Effector memory CD4-positive, alpha-beta T cell (primary cell): ENCODE measurements at places on chromosomes 16 and 17.
A peak's percentile ranks its signal among the peaks of the same experiment; 100 is the strongest.

DNA sequence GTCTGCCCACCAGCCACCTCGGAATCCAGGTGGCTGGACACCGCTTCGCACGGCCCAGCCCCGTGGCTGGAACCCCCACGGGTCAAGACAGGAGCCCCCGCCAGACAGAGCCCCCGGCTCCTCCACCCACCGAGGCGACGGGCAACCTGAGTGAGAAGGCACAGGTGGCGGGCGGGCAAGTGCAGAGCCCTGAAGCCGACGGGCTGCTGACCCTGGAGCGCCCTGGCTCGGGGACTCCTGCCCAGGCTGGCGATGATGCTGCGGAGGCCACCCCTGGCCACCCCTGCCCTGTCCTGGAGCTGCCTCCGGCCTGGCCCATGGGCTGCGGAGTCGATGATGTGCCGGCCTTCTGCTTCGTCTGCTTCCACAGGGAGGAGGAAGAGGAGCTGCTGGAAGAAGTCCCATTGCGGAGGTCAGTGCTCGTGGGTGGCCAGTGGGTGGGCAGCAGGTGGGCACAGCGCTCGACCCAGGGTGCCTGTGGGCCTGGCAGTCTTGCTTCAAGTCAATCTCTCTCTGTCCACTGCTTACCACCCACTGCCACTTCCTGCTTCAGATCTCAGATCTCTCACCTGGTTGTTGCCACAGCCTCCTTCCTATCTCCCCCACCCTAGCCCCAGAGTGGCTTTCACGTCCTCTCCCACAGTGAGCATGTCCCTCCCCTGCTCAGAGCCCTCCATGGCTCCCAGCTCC, 33.1 kb upstream of the SBK1 start:
- no peak for DNase-seq

GRCh38 chr17:75024686-75025397, 12.4 kb downstream of the MRPL58 start:
- no peak for DNase-seq

DNA sequence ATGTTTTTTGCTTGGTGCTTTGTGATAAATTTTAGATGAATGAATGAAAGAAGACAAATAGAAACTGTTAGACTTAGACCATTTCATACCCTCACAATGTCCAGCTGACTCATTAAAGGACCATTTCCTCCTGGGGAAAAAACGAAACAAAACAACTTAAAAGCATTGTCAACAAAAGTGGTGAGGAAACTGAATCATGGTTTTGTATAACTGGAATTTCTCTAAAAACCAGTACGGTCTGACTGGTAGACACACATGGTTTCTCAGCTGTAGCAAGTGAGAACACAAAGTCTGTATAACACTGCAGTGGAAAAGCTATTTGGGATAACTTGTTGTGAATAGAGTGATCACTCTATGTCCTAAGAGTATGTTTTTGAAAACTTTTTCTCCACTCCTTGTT, 5.3 kb upstream of the DDX52 start:
- no peak for DNase-seq

GRCh38 chr17:81062014-81062780, 27.2 kb downstream of the BAIAP2 start:
- no peak for DNase-seq

- no peak for DNase-seq
These were observed 6.7 kb downstream of the ABCC3 start for GRCh38 chr17:50641357-50641756.

GRCh38 chr17:40612599-40613244, 34.9 kb downstream of the SMARCE1 start:
- peak; percentile 73 for DNase-seq

- no peak for DNase-seq
These were observed 83.7 kb upstream of the SDK2 start for GRCh38 chr17:73727941-73728340.

- DNase-seq = no peak
These were observed 27.0 kb upstream of the NXPH3 start for GRCh38 chr17:49548506-49549310.

DNA sequence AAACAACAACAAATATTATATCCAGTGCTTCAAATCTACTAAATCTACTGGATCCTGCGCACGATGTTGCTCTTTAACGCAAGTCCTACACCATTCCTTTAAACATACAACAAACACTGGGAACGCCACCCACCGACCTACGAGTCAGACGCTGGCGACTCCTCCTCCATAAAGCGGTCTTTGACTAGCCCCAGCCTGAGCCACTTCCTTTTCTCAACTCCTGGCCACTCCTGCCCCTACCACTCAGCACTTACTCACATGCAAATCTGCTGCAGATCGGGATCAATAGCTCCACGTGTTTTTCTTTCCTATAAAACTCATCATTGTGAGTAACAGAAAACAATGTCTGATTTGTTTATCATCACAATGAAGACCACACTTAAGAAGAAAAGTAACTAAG, 32.8 kb upstream of the MNT start:
- no peak for DNase-seq

- DNase-seq = no peak
These were observed 65.5 kb upstream of the HSBP1 start for GRCh38 chr16:83742124-83742899.

GRCh38 chr16:14283786-14284185, 212.7 kb downstream of the MRTFB start:
- DNase-seq = no peak

DNA sequence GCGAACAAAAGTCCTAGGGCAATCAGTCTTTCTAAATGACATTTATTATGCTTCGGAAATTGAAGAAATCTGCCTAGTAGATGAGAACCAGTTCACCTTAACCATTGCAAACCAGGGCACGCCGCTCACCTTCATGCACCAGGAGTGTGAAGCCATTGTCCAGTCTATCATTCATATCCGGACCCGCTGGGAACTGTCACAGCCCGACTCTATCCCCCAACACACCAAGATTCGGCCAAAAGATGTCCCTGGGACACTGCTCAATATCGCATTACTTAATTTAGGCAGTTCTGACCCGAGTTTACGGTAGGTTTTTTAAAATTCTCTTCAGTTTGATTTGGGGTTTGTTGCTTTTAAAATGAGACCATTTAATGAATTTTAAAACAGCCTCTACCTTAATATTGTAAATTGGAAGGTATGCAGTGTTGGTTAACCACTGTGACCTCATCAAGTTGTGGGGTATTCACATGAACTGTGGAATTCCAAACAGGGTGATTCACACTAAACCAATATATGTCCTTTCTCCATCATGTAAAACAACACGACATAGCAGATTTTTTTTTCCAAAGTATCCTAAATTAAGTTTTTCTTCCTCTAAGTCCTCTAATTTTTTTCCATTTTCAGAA, 6.2 kb upstream of the EVI2A start:
- DNase-seq = no peak

- DNase-seq = no peak
These were observed 637 bp downstream of the DHRS11 start for GRCh38 chr17:36592316-36592715.

DNA sequence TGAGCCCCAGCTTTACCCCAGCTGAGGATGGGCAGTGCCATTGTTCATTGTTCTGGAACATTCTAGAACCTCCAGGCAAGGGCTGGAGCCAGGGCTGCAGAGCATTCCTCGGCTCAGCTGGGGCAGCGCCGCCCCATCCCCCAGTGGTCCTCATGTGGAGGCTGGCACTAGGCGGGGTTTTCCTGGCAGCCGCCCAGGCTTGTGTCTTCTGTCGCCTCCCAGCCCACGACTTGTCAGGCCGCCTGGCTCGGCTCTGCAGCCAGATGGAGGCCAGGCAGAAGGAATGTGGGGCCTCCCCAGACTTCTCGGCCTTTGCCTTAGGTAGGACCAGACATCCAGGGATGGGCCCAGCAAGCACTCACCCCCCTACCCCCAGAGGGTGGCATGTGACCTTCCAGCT, at the start of gene TMEM95:
TMEM95 (plus strand) TSS at position 104 of the 400 bp plus-strand sequence; CDS start at position 153, 49 bp downstream.
- DNase-seq = no peak

DNA sequence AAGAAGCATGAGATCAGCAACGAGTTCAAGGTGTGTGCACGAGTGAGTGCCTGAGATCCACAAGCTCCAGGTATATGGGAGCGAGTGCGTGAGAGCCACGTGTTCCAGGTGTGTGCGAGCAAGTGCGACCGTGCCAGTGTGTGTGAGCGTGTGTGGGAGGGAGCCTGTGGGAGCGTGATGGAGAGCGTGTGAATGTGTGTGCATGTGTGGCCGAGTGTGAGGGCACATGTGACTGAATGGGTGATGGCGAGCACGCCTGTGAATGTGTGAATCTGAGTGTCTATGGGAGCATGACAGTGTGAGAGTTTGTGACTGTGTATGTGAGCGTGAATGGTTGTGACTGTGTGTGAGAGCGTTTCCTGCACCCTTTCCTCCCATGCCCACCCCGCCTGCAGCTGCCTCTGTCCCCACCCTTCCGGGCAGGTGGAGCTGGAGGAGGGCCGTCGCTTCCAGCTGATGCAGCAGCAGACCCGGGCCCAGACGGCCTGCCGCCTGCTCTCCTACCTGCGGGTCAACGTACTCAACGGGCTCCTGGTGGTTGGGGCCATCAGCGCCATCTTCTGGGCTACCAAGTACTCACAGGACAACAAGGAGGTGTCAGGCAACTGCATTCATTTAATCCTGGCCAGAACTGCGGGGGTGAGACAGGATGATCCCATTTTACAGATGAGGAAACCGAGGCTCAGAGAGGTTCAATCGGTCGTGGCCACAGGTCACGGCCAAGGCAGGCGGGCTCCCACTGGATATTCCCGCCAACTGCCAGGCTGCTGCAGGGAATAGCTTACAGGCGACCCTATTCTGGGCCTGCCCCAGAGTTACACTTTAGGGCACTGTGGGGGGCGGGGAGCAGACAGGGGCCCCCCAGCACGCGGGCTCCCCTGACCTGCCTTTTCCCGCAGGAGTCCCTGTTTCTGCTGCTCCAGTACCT, 3.7 kb downstream of the TMC8 start:
- peak; percentile 77 for DNase-seq

DNA sequence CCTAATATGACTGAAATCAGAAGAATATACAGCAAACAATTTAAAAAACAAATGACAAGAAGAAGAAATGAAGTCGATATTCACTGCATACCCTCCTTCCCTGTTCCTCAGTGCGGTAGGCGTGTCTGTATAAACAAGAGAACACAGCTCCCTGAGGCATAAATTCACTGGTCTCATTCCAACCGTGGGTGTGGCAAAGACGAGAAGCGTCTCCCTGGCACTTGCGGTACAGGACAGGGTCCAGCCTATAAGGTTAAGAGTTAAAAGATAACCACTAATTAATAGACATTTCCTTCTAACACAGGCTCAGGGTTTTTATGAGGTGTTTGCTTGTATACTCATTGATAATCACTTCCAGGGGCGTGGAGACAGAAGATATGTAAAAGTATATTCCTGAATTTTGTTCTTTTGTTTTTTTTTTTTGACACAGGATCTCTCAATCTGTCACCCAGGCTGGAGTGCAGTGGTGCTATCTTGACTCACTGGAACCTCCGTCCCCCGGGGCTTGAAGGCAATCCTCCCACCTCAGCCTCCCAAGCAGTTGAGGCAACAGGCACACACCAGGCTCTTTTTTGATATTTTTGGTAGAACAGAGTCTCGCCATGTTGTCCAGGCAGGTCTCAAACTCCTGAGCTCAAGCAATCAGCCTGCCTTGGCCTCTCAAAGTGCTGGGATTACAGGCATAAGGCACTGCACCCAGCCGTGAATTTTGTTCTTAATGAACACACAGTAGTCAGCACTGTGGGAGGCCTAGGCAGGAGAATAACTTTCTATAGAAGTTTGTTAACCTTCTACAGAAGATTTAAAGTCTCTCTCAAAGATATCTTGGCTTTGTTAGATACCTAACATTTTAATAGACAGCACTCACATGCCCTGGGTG, 59.1 kb upstream of the CLEC18B start:
- no peak for DNase-seq

DNA sequence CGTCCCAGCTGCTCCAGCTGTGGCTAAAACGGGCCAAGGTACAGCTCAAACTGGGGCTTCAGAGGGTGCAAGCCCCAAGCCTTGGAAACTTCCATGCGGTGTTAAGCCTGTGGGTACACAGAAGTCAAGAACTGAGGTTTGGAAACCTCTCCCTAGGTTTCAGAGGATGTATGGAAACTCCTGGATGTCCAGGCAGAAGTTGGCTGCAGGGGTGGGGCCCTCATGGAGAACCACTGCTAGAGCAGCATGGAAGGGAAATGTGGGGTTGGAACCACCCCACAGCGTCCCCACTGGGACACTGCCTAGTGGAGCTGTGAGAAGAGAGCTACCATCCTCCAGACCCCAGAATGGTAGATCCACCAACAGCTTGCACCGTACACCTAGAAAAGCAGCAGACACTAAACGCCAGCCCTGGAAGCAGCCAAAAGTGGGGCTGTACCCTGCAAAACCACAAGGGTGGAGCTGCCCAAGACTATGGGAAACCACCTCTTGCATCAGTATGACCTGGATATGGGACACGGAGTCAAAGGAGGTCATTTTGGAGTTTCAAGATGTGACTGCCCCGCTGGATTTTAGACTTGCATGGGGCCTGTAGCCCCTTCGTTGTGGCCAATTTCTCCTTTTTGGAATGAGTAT, 2.2 kb downstream of the SDR42E1 start:
- no peak for DNase-seq

DNA sequence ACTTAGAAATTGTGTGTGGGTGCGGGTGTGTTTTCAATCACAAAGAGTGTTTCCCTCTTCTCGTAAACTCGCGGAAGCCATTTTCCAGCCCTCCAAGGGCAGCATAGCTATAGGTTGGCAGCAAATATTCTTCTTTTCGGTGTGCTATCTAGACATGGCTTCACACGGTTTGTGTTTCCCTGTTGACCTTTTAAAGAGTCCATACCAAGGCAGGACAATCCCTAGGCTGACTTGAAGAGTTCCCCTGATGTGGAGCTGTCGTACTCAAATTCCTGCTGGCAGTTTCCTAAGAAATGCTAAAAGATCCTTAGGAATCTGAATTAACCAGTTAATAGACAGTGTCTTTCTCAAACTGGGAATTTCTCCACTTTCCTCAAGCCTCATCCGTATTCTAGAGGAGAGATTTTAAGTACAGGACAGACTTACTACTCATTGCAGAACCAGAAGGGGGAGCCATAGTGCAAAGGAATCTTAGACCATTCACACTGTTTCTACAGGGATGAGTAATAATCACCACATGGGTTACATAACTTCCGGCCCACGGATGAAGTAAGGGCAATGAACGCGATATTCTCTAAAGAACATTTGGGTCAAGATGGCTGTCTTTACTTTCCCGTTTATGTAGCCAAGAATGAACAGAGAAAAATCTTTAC, 288.6 kb upstream of the ELAC2 start:
- no peak for DNase-seq

DNA sequence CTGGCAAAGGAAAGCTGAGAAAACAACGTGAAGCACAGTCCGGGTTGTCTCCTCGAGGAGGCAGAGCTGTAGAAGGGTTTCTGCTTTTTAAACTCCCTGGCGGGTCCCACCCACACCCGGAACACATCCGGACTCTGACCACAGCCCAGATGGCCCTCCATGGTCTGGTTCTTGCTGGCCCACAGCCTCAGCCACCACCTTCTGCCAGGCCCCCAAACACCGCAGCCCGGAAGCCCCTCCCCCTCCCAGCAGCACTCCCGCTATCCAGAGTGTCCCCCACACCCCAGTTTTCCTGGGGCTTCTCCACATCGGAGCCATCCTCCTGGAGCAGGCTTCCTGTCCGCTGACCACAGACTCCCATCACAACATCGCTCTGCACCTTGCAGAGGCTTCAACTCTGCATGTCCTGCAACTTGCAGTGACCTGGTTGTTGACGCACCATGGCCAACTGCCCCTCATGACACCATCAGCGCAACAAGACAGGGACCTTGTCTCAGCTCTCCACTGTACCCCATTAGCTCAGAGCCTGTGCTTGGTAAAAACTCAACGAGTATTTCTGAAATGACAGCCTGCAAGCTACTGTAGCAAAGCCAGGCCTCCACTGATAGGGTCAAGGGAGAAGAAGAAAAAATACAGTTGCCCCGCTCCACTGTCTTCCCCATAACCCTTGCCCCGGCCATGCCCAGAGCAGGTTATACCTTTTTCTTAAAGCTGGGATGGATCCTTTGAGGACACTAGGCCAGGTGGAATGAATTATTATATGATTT, 129.8 kb downstream of the C16orf78 start:
- no peak for DNase-seq
